Activated CD4-positive, alpha-beta T cell treated with anti-CD3 and anti-CD28 coated beads, Interleukin-2, amount 50 U/mL, for 48 hours (primary cell): ENCODE measurements at places on chromosomes 5 and 9.

DNA sequence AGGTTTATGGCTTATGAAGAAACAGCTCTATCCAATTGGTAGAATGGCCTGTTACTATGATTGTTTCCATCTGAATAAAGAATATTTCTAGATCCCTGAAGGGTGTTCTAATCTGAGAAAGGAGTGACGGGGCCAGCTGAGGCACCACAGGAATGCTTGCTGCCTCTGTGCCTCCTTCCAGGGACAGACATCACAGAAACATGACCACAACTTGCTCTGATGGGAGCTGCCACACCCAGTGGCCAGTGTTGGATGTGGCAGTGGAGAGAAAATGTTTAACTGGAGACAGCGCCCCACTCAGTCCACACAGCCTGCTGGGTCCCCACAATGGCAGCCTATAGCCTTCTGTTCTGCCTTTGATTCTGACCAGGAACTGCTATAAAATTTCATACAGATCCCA, 38.6 kb upstream of the TESK1 start:
- DNase-seq, result no peak

- DNase-seq, result no peak
These were observed 1.9 kb upstream of the DAB2 start for GRCh38 chr5:39426746-39427105.

DNA sequence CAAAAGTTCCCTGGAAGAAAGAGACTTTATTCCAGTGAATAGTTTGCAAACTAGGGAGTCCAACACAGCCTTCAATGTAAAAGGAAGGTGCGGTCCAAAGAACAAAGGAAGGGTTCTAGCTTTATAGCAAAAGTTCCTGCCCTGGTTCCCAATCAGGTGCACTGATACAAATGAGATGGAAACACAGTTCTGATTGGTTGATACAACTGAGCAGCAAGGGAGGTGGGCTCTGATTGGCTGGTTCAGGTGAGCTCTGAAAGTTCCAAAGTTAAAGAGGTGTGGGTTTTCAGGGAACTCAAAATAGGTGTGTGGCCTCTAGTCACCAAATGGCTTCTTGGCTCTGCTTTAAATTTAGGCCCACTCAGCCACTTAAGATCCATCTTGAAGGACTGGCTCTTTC, 43.1 kb downstream of the P4HA2 start:
- no peak for DNase-seq

DNA sequence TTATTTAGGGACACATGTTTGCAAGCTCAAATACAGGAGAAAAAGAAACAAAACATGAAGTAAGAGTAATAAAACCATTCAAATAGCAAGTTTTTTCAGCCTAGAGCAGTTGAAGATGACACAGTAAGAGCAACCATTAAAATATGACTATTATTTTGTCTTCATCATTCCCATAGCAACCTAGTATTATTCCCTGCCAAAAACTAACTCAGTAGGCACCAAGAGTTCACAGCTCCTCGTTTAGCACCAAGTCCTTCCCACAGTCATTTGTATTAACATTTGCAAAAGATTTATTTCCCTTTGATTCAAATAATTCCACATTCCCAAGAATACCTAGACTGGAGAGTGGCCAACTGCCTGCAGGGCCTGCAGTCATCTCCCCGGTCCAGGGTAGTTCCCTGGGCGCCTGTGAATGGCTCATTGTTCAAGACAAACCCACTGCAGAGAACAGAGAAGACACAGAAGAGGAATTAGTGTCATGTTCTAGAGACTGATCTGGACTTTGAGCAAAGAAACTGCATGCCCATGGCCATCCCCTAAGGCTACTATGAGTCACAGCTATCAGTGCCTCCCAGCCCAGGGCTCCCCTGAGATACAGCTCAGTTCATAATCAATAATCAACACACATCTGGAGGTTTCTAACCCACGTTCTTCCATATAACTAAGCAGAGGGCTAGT, 139.1 kb upstream of the MAP3K1 start:
- DNase-seq, result no peak

DNA sequence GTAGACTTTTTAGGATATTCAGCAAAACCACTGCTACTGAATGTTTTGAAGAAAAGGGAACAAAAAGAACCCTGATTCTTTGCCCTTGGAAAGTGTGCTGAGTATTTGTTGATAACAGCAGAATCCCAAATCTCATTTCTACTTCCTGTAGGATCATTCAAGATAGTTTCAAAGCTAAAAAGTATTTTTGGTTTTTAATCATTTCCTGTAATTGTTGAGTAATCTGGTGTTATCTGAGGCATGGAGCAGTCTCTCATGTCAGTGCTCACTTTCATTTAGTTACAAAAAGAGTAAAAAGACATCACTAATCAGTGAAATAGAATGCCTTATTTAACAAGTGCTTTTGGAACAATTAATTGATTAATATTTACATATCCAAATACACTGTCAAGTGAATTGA, 56.1 kb downstream of the ITGA2 start:
- DNase-seq, result no peak

- DNase-seq, result no peak
These were observed 1.7 kb downstream of the FREM1 start for GRCh38 chr9:14908295-14909180.

DNA sequence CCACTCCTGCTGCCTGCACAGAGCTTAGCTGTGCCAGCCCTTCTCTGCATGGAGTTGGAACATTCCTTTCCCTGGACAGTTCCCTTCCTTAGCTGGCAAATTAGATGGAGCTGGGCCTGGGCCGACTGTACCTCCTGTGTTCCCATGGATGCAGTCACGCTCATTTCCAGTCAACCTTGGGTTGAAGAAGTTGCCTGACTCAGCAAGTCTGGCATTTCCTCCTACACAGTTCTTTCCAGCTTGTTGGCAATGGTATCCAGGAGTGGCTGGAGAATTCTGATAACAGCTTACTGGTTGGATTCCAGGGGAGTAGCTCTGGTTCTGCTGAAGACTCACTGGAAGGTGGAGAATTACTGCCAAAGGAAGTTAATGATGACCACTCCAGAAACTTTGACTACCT, 9.2 kb upstream of the TAF1L start:
- no peak for DNase-seq

- DNase-seq, result no peak
These were observed 51.7 kb downstream of the NUP155 start for GRCh38 chr5:37319037-37319782.

GRCh38 chr5:86465052-86465838, 152.5 kb upstream of the COX7C start:
- no peak for DNase-seq

DNA sequence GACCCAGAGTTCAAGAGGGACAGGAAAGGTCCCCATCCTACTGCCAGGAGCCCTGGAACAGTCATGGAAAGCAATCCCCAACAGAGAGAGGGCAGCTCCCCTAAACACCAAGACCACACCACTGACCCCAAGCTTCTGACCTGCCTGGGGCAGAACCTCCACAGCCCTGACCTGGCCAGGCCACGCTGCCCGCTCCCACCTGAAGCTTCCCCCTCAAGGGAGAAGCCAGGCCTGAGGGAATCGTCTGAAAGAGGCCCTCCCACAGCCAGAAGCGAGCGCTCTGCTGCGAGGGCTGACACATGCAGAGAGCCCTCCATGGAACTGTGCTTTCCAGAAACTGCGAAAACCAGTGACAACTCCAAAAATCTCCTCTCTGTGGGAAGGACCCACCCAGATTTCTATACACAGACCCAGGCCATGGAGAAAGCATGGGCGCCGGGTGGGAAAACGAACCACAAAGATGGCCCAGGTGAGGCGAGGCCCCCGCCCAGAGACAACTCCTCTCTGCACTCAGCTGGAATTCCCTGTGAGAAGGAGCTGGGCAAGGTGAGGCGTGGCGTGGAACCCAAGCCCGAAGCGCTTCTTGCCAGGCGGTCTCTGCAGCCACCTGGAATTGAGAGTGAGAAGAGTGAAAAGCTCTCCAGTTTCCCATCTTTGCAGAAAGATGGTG, 31.6 kb downstream of the CD180 start:
- no peak for DNase-seq

- DNase-seq, result no peak
These were observed 13.0 kb downstream of the MED10 start for GRCh38 chr5:6365142-6365976.

DNA sequence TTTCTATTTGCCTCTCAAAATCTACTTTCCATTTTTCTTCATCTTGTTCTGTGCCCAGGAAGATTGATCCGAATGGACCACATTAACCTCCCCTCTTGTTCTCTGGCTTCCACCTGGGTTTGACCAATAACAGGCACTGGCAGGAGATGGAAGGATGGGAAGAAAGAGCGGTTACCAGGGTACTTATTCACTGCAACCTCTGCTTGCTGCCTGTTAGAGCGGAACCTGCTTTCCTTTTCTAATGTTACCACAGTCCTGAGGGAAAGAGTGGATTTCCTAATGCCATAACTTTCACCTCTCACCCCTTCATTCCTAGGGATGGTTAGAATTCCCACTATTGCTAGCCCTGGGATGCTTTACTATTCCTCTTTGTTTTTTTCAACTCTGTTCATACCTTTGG, 262.1 kb downstream of the RFX3 start:
- DNase-seq, result no peak

GRCh38 chr9:18061856-18062255, 412.1 kb upstream of the ADAMTSL1 start:
- DNase-seq, result no peak

DNA sequence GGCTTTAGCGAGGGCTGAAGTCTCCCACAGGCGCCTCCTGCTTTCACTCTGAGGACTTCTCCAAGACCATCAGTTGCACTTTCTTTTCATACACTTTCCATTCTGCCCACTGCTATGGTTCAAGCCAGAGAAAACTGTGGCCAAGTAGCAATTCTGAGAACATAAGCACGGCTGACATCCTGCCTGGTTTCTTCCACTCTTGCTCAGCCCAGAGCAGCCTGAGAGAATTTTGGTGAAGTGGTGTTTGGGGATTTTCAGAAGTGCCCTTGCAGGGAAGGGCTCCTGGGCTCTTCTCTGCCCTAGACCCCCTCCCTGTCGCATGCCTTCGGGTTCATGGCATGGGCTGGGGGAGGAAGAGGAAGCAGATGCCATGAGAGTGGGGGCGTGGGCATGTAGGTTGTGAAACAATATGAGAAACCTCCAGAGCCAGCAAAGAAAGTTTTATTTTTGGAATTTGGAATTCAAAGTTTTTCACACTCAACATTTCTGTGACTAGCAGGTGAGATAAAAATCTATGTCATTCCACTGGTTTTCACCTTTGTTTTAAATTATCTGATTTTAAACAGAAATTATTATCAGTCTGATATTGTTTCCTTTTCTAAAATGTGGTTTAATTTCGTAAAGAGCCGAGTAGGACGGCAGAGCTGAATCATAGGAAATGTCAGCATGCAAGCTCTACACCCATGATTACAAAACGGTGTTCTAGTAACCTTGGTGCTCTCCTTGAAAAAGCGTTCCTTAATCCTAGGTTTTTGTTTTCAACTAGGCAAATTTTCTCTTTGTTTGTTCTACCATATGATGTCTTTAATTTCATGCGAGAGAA, 27.8 kb upstream of the TNFSF8 start:
- DNase-seq, result peak; percentile 52

- peak; percentile 37 for DNase-seq
These were observed 2.2 kb downstream of the GABRB2 start for GRCh38 chr5:161544350-161544765.

DNA sequence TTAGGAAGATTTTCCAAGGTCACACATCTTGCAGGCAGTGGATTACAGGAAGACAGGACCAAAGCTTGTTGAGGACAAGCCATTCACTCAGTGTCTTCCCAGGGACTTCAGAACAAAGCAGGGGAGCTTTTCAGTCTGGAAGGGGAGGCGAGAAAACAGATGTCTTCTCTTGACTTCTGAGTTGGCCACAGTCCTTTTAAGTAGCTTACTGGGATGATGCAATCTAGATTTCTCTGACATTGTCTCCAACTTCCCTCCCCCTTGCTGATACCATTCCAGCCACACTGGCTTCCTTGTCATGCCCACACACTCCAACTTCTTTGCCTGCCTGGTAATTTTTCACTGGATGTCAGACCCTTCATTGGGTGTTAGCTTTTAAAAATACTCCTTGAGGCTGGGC, 174.2 kb upstream of the TBC1D2 start:
- no peak for DNase-seq

DNA sequence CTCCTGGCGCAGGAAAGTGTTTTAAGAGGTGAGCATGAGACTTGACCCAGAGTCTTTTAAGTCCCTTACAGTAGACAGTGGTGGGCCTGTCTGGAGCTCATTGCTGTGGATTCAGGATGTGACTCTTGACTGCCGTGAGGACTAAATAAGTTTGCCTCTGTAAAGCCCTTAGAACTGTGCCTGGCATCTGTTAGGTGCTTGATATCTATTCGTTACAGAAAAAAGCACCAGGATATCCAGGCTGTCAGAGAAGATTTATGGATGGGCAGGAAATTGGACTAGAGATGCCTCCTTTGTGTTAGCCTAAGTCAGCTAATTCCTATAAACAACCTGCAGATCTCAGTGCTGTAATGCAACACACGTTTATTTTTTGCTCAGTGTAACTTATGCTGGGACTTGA, 12.6 kb downstream of the ERGIC1 start:
- DNase-seq, result no peak

GRCh38 chr5:116488356-116489041, 86.1 kb downstream of the SEMA6A start:
- DNase-seq, result no peak

- DNase-seq, result peak; percentile 47
These were observed 597 bp upstream of the TMEM250 start for GRCh38 chr9:136119061-136119882.

DNA sequence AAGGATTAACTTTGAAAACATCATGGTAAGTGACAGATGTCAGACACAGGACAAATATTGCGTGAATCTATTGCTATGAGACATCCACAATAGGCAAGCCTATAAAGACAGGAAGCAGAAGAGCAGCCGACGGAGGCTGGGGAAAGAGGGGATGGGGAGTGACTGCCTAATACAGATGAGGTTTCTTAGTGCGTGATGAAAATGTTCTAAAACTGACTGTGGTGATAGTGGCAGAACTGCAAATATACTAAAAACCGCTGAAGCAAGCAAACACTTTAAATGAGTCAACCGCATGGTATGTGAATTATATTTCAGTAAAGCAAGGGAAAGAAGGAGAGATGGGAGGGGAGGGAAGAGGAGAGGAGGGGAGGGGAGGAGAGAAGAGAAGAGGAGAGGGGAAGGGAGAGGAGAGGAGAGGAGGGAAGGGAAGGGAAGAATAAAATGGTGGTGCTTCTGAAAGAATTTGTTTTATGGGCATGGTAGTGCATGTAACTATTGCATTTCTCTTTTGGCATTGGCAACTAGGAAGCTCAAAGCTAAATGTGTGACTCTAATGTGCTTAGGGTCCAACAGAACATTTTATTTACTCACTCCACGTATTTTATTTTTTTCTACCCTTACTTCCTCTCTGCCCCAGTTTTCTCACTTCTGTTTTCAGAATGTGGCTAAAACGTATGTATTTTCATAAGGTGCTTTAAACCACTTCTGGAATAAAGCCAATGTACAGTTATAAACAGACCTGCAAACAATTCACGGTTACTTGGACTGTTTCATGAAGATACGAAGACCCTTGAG, 21.3 kb downstream of the AKNA start:
- DNase-seq, result peak; percentile 53

GRCh38 chr5:132067941-132068808, 5.4 kb upstream of the CSF2 start:
- DNase-seq, result no peak

DNA sequence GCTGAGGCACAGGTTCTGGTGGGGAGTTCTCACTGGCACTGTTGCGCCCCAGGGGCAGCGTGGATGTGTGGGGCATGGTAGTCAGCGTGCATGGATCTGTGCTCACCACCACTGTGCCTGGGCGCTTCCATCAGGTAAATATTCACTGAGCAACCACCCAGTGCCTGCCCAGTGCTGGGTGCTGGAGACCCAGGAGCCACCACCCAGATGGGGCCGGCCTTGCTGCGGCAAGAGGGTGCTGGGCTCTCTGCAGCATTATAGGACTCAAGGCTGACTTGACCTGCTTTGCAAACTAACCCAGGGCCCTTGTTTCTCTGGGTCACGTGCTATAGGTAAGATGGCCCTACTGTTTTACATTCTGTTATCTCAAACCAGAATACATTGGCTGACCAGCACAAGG, 60.5 kb downstream of the DAP start:
- no peak for DNase-seq
